EL (cell line): ENCODE measurements at places on chromosomes 1 and 21.

DNA sequence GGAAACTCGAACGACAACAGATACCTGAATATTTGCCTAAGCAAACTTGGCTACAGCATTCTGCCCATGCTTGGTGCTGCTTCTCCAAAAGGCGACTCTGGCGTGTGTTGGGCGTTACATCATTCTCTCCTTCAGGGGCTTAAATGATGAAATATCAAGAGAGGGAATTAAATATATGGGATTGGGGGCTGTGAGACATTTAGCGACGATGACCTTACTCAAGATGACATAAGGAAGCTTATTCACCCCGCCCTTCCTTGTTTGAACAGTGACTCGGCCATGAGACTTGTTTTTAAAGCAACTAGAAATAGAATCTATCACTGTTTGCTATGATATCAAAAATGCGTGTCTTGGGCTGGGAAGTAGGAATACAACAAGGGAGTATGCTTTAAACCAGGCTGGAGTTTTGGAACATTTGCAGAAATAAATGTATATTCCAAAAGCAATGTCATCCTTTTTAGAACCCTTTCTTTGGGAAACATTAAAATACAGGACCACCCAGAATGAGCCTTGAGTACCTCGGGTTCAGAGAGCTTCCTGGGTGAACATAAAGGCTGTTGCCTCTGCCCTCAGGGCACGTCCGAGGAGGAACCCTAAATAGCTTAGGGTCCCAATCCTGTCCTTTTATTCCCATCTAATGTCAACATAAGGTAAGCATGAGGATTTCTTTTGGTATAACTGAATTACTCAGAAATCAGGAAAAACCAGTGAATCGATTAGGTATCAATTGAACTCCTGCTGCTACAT, 123.3 kb upstream of the SLC45A1 start:
- peak; percentile 34 for DNase-seq

DNA sequence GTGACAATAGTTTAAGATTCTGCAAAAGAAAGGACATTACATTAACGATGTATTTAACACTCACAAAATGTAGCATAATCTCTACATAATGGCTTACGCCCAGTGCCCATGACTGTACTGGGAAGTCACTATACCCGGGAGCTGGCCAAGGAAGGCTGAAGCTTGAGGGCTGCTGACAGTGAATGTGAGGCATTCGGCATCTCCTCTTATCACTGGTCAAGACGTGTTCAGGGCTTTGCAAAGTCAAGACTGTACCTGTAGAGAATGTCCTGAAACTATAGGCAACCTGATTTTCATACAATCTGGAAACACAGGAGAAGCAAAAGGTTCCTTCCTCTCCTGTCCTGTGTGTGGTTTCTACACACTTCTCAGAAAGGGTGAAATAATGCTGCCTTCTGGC, 12.7 kb upstream of the IFNGR2 start:
- no peak for DNase-seq

GRCh38 chr1:224108991-224109390, 4.9 kb upstream of the FBXO28 start:
- no peak for DNase-seq

- DNase-seq = peak; percentile 19
Observed at GRCh38 chr1:116763787-116764465, 9.7 kb downstream of the CD2 start.

DNA sequence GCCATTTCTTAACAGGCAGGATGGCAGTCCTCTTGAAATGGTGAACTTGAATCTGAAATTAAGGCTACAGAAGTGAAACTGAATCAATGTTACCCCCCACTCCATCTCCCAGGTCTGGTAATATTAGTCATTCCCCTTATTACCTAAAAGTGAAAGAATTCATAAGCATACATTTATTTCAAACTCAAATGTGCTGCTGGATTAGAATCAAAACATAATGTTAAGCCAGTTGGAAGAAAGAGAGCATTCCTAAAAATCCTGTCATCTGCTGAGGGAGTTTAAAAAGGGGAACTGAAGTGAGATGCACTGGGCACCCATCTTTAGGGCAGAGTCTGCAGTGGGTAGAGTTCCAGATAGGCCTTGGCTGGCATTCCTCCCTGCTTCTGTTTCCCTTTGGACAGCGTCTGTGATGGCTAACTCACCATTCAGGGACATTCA, 17.4 kb downstream of the KIAA0319L start:
- DNase-seq = peak; percentile 75
